Tibial artery (tissue), 4 donors: ENCODE measurements at places on chromosomes 11 and 22.

DNA sequence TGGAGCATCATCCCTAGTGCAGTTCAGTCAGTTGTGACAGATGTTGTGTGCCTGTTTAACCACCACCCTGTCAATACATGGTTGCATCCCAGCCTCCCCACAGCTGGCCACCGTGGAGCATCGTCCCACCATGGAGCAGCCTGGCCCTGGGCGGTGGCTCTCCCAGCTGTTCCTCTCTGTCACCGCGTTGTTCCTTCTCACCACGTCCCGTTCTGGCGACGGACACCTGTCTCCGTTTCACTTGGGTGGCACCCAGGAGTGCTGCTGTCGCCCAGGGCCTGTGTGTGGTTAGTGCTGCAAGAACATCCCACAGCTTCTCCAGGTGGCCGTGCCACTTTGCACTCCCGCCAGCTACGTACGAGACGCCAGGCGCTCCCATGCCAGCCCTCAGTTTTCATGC is 26.5 kb downstream of the MUC6 start:
- DNase-seq, result no peak

GRCh38 chr11:45252134-45252856 is 33.8 kb downstream of the SYT13 start:
- DNase-seq, result no peak

- DNase-seq, result no peak
Measured at GRCh38 chr22:21032037-21032867, at the start of gene SLC7A4. Gene SLC7A4 (minus strand): TSS chr22:21032561. CDS start chr22:21031812, 749 bp downstream.

- DNase-seq, result no peak
Measured at GRCh38 chr11:19552161-19552560, 160.5 kb upstream of the NAV2 start.

- DNase-seq, result no peak
Measured at GRCh38 chr11:79421820-79422219, 19.0 kb downstream of the TENM4 start.

DNA sequence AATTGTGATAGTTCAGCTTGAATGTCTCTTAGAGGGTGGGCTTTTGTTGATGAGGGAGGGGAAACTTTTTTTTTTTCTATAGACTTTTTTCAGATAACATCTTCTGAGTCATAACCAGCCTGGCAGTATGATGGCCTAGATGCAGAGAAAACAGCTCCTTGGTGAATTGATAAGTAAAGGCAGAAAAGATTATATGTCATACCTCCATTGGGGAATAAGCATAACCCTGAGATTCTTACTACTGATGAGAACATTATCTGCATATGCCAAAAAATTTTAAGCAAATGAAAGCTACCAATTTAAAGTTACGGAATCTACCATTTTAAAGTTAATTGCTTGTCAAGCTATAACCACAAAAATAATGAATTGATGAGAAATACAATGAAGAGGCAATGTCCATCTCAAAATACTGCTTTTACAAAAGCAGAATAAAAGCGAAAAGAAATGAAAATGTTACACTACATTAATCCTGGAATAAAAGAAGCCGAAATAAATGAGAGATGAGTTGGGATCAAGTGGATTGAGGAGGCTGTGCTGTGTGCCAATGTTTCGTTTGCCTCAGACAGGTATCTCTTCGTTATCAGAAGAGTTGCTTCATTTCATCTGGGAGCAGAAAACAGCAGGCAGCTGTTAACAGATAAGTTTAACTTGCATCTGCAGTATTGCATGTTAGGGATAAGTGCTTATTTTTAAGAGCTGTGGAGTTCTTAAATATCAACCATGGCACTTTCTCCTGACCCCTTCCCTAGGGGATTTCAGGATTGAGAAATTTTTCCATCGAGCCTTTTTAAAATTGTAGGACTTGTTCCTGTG is 3.9 kb downstream of the MALAT1 start:
- DNase-seq, result peak; percentile 18

DNA sequence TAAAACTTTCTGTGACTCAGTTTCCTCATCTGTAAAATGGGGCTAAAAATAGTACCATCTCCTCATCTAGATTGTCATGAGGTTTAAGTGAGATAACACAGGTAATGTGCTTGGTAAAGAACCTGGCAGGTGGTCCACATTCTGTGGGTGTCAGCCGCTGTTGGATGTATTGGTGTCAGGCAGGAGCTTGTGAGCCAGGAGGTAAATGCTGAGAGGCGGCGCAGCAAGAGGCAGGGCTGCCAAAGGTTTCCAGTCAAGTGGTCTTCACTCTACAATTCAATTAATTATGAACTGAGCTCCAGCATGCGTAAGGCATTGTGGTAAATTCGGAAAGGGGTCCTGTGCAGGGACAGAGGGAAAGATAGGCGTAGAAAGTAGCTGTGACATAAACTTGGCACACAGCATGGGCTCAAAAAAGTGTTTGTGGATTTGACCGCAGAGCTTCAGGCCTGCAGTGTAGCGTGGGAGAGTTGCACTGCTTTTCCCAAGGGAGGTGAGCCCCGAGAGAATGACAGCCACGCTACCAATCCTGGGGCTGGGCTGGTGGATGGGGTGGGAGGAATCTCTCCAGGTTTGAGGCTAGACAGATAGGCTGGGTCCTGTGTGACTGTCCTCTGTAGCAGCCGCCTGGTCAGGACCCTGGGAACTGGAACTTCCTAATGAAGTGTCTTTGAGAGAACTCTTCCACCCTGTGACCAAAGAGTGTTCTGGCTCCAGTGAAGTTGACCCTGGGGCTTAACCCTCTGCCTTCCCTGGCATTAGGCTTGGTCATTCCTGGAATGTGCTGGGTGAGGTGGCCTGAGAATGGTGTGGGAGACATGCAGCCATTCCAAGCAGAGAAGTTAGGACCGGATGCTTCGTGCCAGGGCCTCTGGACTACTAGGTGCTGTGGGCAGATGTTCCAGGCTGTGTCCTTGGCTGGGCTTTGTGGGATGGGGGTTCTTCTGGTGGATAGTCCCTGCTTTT is 122.4 kb downstream of the FEZ1 start:
- DNase-seq, result no peak

DNA sequence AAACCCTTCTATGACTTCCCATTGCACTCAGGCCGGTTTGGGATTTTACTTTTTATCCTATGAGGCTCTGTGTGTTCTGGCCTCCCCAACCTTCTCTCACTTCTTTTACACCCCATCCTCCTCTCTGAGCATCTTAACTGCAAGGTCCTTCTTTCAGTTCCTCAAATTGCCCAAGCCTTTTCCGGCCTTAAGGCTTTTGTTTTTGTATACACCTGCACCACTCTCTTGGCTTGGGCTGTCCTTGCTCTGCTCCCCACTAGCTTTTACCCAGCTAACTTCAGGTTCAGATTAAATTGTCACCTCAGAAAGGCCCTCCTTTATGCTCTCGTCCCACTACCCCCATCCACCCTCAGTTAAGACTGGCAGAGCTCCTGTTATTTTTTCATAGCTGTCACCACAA is 55.5 kb downstream of the FAM83F start:
- no peak for DNase-seq

- DNase-seq, result no peak
Measured at GRCh38 chr11:90223248-90223585, 368 bp upstream of the CHORDC1 start.

GRCh38 chr22:30609260-30610185 is 2.5 kb downstream of the TCN2 start:
- DNase-seq, result no peak

DNA sequence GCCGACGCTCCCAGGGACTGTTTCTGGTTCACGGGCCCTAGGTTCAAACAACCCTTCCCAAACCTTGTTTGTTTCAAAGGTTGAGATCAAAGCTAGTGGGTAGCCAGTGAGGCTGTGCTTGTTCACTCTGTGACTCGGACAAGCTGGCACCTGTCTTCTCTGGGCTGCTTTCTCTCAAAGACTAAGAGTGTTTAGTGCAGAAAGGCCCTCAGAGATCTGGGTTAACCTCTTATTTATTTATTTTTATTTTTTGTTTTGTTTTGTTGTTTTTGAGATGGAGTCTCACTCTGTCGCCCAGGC is 13.0 kb upstream of the MALAT1 start:
- no peak for DNase-seq

DNA sequence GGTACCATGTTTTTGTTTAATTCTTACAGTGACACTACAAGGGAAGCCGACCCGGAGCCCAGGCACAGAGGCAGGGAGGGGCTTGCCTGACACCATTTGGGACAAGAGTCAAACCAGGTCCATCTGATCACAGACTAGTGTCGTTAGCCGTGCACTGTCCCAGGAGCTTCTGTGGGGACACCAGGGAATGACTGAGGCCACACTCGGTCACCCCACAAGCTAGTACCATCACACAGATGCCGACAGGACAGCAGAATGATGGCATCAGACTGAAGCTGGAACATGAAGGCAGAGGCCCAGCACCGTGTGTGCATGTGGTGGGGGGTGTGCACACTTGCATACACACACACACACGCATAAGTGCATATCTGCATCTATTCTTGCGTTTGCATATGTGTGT is 61.5 kb upstream of the NECTIN1 start:
- no peak for DNase-seq

GRCh38 chr22:36663561-36663960 is 40.0 kb downstream of the CACNG2 start:
- no peak for DNase-seq

- no peak for DNase-seq
Measured at GRCh38 chr11:36012455-36012854, 68.6 kb downstream of the LDLRAD3 start.

DNA sequence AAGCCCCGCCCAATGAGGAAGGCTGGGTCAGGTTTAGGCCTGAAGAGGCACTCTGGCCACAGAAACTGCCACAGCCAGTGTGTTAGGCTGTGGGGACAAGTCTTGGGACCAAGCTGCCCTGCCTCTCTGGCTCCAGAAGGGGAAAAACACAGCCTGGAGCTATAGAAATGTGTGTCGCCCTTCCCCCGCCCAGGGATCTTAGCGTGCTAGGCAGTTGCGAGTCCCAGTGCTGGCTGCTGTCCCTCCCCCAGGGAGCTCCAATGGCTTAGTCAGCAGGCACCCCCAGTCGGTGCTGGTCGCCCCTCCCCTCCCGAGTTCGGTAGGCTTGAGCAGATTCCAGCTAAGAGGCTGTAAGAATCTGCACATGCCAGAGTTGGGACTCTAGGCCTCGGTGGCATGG is 99.5 kb upstream of the API5 start:
- DNase-seq, result no peak

DNA sequence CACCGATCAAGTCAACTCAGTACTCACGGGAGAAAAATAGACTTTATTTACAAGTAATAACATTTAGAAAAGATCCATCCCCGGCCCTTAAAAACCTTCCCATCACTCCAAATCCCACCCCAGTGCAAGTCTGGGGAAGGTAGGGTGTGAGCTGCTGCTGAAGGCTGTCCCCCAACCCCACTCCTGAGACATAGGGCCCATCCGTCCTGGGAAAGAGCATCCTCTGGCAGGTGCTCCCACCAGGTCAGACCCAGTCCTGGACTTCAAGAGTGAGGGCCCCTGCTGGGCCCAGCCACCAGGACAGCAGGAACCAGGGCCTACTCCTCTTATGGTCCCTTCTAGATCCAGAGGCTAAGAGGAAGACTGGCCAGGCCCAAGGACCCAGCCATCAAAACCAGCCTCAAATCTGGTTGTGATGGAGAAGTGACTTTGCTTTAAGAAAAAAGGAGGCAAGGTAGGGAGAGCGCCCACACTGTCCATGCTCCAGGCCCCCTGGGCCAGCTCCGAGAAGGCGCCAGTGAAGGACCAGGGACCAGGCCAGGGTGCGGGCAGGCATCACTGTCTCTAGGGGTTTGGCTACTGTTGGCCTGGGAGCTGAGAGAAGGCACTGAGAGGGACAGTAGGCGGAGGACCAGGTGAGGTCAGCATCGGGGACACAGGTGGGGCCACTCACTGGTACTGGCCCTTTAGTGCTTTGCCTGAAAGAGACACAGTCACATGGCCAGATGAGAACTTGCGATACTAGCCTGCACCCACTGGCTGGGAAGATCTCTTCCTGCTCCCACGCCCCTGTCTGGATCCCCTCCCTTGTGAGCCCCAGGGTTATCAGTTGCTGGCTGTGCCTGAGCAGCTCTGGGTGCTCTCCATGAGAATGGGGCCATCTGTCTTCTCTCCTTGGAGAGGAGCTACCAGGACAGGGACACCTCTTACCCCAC is 4.4 kb downstream of the IL18BP start:
- DNase-seq, result no peak

- DNase-seq, result peak; percentile 89
Measured at GRCh38 chr11:75311858-75312288, 39.6 kb downstream of the ARRB1 start.

DNA sequence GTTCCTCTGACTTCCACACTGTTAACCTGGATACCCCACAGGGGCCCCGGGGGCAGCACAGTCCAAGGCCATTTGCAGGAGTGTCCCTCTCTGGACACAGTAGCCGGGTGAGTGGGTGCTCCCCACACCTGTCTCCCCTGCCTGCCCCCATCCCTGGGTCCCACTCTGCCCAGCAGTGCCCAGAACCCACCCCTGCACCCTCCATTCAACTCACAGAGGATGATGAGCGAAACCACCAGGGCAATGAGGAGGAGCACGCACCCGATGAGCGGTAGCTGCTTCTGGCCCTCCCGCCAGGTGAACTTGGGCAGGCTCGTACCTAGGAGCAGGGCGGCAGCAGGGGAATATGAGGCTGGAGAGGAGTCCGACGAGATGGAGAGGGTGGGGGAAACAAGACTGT is 12.2 kb downstream of the TMPRSS13 start:
- peak; percentile 15 for DNase-seq

DNA sequence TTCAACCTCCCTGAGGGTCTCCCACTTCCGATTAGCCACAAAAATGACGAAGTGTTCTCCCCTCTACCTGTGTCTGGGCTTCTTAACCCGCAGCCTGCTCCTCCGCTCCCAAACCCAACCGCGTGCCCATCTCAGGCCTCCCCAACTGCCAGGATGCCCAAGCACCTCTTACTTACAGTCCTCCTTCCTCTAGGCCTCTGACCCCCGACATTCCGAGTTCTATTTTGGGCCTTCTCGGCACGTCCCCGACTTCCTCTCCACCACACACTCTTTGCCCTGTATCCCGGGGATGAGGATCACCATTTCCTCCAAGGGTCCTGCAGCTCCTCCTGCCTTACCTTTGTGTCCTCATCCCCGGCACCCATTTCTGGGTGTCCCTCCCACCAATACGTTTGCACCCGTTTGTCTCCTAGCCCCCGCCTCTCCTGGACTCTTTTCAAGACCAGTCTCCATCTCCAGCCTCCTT is 388 bp upstream of the MUS81 start:
- no peak for DNase-seq

DNA sequence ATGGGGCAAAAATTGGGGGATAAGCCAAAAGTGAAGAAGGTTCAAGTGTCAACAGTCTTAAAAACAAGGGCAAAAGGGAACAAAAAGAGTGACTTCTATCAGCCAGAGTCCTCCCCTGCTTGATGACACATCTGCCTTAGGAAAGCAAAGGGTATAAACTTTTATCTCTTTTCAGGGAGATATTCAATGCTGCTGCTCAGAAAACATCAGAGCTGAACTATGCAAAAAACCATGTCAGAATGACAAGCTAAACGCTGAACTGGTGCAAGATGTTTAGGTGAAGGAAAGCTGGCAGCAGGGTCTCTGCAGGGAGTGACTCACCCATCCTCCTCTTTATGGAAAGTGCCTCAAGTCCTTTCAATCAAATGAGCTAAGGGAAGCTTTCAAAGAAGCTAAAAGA is 24.7 kb downstream of the ALG9 start:
- no peak for DNase-seq

- peak; percentile 65 for DNase-seq
Measured at GRCh38 chr11:91947215-91947820, 277.3 kb upstream of the FAT3 start.
